Activated CD4-positive, alpha-beta T cell treated with anti-CD3 and anti-CD28 coated beads, Interleukin-2, amount 50 U/mL, for 4 hours (primary cell): ENCODE measurements at places on chromosomes 2 and 18.
A peak's percentile ranks its signal among the peaks of the same experiment; 100 is the strongest.

- DNase-seq = no peak
These were observed 24.1 kb downstream of the TFPI start for GRCh38 chr2:187529977-187530721.

DNA sequence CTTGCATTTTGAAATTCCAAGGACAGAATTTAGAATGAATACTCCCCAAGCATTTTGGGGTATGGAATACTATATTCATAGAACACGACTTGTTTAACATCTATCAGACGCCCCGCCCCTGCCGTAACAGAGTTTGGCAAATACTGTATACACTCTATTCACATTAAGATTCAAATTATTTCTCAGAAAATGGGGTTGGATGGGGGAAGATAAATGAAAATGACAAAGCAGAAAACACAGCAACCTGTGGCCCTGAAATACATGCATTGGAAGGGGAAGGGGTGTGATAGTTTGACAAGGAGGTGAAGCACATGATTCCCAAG is 634.6 kb upstream of the SLC39A10 start:
- no peak for DNase-seq

DNA sequence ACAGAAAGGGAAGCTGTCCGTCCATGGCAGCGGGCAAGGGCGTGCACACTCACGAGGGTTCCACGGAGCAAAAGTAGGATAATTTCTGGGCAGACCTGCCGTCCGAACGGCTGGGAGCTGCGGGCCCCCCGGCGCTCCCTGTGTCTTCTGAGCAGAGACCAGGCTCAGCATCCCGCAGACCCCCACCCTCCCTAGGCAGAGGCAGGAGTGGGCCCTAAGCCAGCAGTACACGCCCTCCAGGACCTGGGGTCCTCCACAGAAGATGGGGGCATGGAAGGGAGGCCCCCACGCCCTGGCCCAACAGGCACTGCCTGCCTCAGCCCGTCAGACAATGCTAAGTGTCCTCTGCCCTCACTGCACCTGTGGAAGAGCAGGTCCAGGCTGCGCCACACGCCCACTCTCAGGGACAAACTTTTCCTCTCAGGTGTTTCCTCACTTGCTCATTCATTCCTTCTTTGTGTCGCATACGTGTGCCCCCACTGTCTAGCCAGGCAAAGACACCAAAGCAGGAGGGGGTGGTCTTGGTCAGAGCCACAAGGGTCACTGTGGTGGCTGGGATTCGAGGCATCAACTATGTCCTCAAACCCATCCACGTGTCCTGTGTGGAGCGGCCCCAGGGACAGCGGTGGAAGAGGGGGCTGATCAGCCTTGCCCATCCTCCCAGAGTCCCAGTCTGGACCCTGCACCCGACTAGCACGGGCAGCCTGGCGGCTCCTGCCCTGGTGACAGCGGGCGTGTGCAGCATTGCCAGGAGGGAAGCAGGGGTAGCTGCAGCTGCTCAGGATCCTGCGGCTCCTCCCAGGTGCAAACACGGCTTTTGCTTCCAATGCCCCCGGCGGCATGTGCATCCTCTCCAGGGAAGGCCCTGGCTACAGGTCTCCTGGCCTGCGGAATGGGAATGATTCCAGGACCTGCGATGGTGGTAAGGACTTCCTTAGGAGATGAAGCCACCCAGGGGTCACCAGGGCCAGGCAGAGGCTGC is 2.4 kb upstream of the GPC1 start:
- no peak for DNase-seq

DNA sequence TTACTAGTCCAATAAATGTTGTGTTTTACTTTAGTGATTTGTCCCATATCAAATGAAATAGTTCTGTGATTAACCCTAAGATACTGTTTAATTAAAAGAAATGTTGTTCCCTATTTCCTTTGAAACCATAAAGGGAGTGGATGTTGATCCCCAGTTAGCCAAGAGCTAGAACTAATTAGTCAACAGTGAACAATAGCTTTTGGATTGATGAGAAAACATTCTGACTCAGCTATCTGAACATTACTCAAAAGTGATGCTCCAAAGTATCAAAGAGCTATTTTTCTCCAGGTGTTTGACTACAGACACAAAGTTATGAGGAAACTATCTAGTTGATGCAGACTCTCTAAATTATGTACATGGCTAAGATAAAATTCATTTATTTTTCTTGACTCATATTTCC is 7.3 kb upstream of the FEZ2 start:
- DNase-seq = no peak

GRCh38 chr2:43402452-43402937 is 176.1 kb upstream of the ZFP36L2 start:
- DNase-seq = no peak

GRCh38 chr2:216777637-216778273 is 82.1 kb downstream of the TNP1 start:
- no peak for DNase-seq

DNA sequence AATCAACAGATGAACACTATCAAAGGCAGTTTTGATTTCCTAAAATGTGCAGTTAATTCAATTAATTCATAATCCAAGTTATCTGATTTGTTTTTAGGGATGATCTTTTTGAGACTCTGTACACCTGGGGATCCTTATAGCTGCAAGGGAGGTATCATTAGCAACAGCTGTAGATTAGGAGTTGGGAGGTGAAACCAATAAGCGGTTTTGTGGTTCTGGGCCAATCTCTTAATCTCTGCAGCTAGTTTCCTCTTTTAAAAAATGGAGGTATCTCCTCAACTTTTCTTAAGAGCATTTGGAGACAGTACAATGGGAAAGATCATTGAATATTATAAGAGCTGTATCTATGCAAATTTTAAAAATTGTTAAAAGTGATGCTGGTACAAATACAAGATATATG is 126.0 kb downstream of the MC4R start:
- no peak for DNase-seq

- peak; percentile 53 for DNase-seq
These were observed 57.9 kb downstream of the ARHGEF33 start for GRCh38 chr2:38947241-38948239.

GRCh38 chr18:40955351-40955750 is 999.7 kb upstream of the PIK3C3 start:
- no peak for DNase-seq

DNA sequence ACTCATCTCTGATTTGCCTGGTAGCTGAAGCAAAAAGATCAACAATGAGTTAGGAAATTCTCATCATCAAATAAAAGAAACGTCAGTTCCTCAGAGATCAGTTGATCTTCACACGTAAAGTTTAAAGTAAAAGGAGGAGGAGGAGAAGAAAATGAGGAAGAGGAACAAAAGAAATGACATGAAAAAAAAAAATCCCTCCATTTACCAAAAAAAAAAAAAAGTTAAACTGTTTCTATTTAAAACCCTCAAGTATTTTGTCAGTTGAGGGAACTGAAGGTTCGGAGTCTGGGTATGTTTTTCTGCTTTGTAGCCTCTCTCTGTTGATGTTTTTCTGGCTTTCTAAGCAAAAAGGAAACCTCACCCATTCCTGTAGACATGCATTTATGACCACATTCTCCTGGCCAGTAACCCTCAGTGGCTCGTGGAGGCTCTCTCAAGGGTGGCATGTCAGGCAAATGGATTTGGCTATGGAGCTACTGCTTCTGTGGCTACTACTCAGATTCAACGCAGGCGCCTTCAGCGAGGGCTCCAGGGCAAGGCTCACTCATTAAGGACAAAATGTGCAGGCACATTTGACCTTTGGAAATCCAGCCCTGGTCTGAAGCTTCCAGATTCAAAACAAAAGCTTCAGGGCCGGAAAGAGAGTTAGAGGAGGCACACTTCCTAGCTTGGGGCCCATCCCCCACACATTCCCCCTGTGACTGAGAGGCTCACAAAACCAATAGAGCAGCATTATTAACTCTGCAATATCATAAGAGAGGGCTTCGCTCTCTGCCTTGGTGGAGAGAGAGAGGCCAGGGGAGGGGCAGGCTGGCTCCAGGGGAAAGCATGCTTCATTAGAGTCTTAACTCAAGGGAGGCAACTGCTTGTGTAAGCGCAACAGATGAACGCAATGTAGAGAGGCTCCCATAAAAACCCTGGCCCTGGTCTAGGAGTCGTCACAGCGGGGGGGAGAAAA is 22.3 kb downstream of the KLF7 start:
- DNase-seq = peak; percentile 35

DNA sequence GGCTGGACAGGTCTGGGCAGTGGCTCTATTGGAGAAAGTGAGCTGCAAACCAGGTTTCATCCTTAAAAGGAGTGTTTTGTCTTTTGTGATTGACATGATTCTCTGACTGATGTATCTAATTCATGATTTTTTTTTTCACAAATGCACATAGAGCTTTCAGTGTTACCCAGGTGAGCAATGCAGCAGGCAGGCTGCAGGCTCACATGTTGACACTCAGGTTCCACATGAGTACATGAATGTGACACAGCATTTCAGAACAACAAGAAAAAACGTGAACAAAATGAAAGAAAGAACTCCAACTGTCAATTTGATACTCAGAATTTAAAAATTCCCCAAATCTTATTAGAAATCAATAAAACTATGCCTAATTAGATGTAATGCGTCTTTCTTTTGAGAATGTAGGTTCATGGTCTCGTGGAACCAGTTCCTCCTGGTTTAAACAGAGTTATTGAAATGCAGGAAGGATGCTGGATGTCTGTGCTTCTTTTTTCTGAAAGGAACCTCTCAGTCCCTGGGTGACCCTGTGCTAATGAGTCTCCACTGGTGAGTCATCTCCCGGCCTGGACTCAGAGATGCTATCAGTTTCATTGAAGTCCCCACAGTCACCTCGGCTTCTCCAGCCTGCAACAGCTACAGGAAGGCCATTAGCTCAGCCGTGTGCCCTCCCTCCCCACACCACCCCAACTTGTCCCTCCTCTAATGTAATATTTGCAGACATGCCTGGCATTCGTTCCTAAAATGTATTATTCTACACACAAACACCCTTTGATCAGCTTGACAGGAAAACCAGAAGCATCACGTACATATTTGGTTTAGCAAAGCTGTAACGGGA is 430.4 kb downstream of the LPIN1 start:
- no peak for DNase-seq

DNA sequence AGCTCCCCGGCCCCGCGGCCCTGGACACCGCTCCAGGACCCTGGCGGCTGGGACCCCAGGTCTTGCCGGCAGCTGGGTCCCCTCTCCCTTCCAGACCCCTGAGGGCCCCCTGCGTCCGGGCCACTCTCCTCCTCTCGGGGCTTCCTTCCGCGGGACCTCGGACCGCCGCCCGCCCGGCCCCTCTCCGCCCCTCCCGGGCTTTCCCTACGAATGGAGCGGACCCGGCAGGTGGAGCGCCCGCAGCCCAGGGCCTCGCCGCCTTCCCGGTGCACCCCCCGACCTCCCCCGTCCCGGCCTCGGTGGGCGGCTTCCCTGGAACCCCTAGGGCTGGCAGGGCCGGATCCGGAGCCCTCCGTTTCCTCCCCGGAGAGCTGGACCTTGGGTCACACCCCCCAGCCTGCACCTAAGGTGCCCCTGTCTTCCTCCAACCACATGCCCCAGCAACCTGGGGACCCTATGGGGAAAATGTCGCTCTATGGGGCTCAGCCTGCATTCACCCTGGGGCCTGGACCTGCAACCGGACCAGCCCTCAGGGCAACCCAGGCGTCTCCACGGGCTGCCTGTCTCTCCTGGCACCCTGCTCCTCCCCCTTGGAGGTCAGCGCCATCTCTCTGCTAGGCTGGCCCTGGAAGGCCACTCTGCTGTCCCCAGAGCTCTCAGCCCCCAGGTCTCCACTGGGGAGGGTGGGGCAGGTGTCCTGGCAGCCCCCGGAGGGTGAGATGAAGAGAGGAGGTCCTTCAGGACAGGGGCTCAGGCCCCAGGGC is 730 bp downstream of the B3GNT7 start:
- DNase-seq = no peak

DNA sequence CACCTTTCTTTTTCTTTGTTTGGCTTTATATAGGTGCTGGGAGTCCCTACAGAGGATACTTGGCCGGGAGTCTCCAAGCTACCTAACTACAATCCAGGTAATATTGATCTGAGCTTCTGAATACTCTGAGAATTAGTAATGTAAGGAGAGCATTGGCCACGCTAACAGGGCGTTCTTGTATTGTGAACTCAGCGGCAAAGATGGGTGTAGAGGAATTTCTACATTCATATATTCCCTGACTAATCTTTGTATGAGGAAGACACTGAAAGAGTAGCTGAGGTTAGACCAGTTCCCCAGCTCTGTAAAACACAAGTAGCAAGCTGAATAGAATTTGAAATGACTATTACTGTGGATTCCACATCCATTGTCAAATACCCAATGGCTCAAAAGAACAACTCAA is 48.5 kb downstream of the CDK15 start:
- DNase-seq = no peak

DNA sequence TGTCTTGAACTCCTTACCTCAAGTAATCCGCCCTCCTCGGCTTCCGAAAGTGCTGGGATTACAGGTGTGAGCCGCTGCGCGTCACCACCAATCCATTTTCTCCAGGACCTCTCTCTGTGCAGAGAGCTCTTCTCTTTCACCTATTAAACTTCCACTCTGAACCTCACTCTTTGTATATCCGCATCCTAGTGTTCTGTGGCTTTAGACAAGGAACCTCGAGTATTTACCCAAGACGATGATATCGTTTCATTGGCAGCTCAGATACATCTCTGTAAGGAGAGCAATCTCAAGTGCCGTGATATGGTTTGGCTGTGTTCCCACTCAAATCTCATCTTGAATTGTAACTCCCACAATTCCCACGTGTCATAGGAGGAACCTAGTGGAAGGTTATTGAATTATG is 15.1 kb upstream of the WDR33 start:
- no peak for DNase-seq

- DNase-seq = no peak
These were observed 29.7 kb downstream of the IKZF2 start for GRCh38 chr2:213121690-213122089.

- no peak for DNase-seq
These were observed 39.4 kb upstream of the WIPF1 start for GRCh38 chr2:174636987-174637386.

DNA sequence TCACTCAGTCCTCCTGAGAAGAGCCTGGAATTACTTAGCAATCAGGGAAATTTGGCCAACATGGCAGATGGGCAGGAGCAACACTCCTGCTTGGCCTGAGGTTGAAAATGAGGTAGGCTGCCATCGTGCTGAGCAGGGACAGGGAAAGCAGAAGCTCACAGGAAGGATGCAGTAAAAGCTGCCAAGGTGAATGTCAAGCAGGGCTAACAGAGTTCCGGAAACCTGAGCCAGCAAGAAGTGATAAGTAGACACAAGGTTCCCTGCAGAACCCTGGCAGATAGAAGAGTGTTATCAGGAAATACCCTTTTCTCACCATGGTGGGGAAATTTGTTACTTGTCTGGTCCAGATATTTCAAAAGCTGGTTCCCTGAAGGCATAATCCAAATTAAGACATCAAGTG is 454.3 kb upstream of the MEX3C start:
- no peak for DNase-seq

GRCh38 chr2:209584915-209585314 is 161.1 kb downstream of the MAP2 start:
- DNase-seq = no peak

- DNase-seq = no peak
These were observed 143.1 kb upstream of the FBXO11 start for GRCh38 chr2:48049371-48049770.
